ENCODE measurements at places on chromosomes 13 and 19.

DNA sequence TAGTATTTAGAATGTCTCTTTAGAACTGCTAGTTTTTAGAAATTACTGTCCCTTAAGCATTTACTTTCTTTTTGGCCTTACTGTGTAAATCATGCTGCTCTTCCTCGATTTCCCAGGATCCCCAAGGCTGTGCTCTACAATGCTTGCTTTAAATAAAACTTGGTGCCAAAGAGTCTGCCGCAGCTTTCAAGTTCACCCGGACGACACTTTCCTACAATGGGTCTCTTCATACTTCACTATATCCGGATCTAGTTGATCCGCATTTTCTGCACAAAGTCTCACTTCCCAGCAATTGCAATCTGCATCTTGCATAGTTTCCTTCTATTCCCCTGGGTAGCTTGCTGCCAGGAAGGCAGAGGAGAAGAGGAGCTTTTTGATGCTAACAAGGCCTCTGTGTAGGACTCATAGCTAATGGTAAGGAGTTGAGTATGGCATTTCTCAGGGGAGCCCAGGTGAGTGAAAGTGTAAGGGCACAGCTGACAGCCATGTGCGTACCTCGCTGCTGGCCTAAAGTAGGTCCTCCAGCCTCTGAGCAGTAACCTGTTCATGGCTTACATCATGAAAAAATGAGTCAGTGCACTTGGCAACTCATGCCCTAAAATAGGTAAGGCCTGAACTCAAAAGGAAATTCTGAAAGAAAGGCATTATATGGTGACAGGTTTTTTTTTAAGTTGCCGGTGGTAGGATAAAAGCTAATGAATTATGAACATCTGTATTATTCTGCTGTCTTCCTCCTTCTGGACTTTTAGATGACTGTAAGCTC lies 101.6 kb downstream of the ENOX1 start:
- DNase-seq = no peak

- no peak for DNase-seq
These were observed 3.5 kb downstream of the IRGC start for GRCh38 chr19:43719378-43719868.

DNA sequence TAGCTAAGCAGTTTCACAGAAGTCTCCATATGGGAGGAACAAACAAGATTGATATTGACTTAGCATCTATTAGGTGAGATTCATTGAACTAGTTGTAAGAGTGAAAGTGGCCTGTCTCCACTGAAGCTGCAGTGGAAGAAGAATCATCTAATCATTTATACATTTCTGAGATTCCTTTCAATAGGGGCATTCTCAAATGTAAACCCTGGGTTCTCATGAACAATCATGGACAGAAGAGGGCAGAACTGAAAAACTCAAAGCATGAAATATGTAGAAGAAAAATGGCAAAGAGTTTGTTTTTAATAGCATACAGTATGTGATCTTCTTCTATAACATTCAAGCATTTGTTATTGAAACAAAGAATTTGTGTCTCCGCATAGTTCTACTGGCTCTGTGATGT lies 17.6 kb upstream of the POSTN start:
- DNase-seq = no peak

DNA sequence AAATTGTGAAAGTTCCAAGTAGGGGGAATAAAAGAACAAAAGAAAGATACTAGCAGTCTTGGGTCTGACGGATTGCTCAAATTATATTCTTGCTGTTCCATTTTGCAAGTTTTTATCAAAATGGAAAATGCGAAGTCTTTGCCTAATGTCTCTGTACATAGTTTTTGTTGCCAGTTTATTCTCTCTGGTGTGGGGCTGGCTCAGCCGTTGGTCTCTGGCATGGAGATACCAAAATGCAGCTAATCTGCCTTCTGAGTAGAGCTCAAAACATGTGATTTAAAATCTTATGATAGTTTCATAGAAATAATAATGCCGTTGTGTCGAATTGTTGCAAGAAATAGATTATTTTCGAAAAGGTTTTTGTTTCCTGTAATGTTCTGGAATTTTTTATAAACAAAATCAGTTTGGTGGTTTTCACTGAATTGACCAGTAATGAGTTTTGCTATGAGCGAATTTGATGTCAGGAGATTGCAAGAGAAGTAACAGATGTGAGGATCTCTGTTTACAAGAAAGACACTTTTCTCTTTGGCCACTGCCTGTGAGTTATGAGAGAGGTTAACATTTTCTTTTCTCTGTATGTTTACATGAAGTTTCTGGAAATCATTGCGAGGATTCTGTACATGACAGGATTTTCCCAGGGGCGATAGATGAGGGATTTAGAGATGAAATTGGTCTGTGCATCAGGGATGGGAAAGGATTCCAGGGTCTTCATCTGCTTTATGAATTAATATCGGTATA lies 147.0 kb downstream of the DCT start:
- no peak for DNase-seq

- DNase-seq = no peak
These were observed 16.2 kb upstream of the FREM2 start for GRCh38 chr13:38670627-38671026.

DNA sequence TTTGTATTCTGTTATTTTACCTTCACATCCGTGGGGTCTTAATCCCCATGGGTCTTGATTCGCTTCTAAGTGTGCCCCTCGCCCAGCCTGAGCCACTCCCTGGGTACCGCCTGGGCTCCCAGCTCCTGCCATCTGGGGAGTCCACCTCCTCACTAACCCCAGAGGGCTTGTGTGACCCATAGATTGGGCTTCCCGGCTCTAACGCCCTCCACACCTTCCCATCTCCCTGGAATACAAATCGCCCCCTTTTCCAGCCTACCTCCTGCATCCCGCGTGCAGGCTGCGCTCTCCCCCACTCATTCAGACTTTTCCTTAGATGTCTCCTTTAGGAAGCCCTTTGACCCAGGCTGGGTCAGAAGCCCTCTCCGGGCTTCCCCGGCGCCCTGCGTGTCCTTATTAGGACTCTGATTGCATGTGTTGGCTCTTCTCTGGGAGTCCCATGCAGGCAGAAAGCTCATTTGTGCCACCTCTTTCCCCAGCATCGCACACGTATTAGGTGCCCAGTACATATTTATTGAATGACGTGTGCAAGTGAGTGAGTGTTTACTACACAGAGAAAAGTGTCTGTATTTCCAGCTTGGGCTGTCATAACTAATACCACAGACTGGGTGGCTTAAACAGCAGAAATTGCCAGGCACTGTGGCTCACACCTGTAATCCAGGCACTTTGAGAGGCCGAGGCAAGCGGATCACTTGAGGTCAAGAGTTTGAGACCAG lies 757 bp downstream of the CCDC124 start:
- no peak for DNase-seq

Data from left hindlimb (tissue), 1 donor.